Psoas muscle (tissue), 8 donors: ENCODE measurements at places on chromosomes 2 and 18.

- DNase-seq = peak; percentile 50
Observed at GRCh38 chr2:109511168-109511567, 102.6 kb downstream of the SEPTIN10 start.

DNA sequence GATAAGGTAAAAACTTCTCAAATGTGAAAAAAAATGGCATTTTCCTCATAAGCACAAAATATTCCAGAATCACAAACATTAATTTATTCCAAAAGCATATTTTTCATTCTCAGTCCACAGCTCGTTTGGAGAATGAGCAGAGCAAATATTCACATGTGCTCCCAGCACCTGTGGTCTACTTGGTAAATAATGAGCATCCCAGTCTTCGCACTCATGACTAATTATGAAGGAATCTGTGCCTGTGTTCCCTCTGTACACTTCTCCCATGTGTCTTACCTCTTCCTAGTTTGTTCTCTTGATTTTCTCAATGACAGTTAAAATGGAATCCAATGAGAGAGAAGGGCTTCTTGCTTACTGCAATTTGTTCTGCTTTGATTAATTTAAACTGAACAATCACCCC, 671.0 kb upstream of the SOX11 start:
- no peak for DNase-seq

GRCh38 chr2:74429487-74430451, 8.2 kb downstream of the WDR54 start:
- DNase-seq = no peak

DNA sequence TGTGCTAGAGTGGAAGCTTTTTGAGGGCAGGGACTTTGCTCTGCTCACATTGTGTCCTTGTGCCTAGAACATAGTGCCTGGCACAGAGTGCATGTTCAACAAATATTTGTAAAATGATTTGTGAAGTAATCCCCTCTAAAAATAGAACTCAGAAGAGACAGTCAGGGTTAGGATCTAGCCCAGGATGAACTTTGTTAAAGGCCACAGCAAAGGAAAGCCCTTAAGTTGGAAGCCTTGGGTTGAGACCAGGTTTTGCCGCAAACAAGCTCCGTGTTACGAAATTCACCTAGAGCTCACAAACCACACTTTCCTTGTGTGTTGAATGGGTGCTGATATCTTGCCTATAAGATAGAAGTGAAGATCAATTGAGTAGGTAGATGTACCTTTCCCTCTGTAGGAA, 84.2 kb downstream of the SETBP1 start:
- DNase-seq = no peak

DNA sequence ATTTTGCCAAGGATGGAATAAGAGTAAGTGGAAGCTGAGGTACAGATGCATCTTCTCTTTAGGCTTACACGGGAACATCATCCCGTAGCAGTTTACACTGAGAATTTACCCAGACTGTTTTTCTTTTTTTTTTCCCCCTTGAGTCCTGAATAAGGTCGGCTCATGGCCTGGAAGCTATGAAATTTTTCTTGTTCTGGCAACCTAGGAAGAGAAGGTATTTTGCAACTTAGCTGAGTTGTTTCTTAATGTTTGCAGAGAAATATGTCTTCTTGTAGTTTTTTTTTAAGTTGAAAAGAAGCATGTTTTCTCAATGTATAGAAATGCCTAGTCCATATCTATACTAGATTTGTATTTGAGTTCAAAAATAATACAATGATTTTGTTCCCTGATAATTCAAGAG, 712.5 kb downstream of the TDRD15 start:
- DNase-seq = no peak
